ENCODE measurements at places on chromosomes 11 and 22. TPM values are rescaled to one million over a fixed set of nuclear protein-coding genes. Genes with fewer than 3 reads are reported as not detected.

Gene ANO1
- total RNA-seq = not detected

Gene TMEM123
- 257 TPM for total RNA-seq

Gene SAA4
- total RNA-seq = not detected

Gene GAL3ST1
- 0.31 TPM for total RNA-seq

Gene RIC3
- total RNA-seq = 11.8 TPM

Gene C22orf23
- 0.29 TPM for total RNA-seq

Gene C11orf71
- 9.3 TPM for total RNA-seq

Gene CENPM
- total RNA-seq = 73.2 TPM

Gene FOSL1
- total RNA-seq = 26.4 TPM

Measured in CD8-positive, alpha-beta memory T cell (primary cell).